Activated T-cell treated with anti-CD3 and anti-CD28 coated beads for 48 hours (primary cell): ENCODE measurements at places on chromosomes 4 and X.

DNA sequence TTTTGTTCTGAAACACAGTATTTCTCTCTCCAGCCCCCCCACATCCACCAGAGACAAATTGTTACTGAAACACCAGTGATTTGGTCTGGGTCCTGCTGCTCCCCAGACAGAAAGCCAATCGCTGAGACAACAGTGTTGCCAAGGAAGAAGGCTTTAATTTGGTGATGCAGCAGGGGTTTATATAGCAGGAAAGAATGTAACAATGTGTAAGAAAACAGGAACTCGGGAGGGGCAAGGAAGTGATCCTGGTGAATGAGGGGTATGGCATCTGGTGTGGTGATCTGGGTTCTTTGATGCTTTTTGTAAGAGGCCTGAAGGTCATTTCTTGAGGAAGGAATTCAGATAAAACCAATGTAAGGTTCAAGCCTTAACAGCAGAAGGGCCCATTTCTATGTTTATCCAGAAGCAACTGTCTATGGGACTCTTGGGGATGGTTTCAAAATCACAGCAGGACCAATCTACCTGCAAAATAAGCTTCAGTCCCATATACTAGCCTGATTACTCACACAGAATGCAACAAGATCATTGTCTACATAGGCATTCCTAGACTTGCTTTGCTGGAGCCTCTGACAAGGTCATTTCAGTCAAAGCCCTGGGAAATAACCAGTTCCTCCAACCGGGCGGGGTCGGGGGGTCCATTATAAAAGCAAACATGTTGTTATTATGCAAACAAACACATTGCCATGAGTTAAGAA, 445.2 kb upstream of the ZFP42 start:
- DNase-seq, result no peak

GRCh38 chrX:115399306-115399705, 109.8 kb downstream of the LUZP4 start:
- no peak for DNase-seq

GRCh38 chr4:127214931-127215330, 417.8 kb upstream of the INTU start:
- no peak for DNase-seq

DNA sequence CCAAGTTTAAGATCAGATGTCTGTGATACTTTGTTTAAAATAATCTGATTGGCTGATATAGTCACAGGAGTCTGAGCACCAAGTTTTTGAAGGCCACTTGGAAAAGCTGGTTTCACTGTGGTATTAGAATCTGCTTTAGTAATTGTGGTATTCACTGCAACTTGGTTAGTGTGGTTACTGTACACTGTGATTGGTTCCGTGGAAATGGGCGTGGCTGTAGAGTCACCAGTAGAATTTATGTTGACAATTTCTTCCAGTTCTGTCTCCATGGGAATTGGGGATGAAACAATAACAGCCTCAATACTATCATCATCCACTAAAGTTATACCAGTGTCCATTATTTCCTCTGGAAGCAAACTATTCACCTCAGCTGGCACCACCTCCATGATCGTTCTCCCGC, 26.2 kb downstream of the LIN54 start:
- no peak for DNase-seq

DNA sequence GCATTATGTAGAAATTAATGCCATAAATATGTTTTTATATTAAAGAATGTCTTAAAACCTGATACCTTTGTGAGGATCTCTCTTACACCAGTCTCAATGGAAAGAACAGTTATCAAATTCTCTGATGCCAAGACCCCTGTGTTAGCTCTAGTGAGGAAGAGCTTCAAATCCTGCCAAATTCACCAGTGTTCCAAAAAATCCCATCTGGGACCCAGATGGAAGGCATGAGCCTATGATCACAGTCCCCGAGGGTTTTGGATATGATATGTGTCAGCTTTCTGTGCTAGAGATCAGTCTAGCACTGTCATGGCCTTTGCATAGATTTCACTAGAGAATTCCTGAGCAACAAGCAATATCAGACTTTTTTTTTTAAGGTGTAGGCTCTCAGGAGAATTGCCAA, 412.1 kb downstream of the UBE2NL start:
- DNase-seq, result no peak

DNA sequence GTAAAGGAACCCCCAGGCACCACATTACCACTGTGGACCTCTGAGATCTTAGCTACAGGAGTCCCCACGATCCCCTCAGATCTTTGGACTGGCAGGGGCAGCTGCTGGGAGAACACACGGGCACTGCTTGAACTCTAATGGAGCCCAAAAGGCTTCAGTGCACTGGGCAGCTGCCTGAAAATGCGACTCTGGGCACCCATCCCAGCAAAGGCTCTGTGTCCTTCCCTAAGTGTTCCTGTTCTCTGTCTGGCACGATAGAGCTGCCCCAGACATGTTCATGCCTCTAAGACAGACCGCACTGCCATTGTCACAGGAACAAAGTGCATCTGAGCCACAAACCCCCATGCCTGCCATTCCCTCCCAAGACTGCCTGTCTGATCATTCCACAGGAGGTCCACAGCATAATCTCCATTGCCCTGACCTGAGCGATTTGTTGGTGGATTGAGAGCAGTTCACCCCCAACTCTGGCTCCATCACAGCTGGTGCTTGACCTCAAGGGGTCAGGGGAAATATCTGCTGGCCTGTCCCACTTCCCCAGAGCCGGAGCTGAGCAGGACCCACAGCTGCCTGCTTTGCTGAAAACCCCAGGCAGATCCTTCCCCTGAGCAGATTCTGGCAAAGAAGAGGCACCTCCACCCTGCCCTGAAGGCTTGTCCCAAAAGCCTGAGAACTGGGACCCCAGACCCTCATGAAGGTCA, 436.0 kb upstream of the INTU start:
- no peak for DNase-seq

GRCh38 chr4:26175006-26175786, 145.6 kb upstream of the RBPJ start:
- no peak for DNase-seq

DNA sequence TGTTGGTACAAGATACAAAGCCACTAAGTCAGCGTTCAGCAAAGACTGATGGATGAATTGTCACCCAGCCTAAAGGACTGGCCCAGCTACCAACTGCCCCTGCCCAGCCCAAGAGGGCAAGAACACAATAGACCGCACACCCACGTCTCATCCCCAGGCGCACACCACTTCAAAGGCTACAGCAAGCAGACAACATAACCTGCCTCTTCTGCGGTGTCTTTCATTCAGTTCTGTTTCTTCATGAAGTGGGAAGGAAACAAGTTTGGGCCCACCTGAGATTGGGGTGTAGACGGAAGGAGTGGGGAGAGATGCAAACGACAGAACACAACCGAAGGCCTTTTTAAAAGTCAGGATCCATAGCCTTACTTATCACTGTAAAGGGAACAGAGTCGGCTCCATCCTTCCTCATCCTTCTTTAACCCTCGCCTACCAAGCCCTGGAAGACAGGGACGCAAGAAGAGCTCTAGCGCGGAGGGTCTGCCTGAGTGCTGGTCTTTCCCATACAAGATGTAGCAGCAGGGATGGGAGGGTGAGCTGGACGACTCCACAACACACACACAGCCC, 691 bp downstream of the SCARB2 start:
- DNase-seq, result no peak

DNA sequence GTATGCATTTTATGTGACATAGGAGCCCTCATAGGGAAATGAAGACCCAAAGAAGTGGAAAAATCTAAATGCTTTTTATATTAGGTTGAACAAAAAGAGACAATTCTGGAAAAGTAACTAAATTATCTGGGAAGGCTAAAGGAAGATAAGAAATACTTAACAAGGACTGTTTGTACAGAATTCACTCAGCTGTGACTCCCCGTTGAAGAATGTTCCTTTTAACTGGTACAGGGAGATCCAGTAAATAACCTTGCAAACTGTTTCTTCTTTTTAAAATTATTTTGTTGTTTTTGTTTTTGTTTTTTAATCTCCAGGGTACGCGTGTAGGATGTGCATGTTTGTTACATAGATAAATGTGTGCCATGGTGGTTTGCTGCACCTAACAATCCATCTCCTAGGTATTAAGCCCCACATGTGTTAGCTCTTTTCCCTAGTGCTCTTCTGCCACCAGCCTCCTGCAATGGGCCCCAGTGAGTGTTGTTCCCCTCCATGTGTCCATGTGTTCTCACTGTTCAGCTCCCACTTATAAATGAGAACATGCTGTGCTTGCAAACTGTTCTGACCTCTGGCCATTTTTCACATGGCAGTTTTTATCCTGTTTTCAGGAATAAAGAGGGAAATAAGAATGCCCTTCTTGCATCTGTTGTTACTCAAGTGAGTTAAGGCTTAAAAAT, 81.7 kb downstream of the PWWP3B start:
- no peak for DNase-seq

- no peak for DNase-seq
Measured at GRCh38 chr4:25837107-25837506, 25.7 kb downstream of the SEL1L3 start.

DNA sequence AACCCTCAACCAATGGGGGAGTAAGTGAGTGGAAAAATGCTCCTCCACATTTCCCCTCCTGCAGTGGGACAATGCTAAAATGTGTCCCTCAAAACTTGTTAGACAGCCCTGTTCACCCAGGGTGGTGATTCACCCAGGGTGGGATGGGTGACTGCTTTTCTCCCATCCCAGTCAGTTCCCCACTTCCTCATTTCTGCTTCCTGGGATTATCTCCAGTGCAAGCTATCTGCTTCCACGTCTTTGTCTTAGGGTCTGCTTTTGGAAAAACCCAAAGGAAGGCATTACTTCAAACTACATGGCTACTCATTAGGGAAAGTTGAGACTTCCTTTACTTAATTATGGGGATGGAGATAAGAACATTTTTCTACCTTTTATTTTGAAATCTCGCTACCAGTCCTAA, 45.5 kb downstream of the ETNPPL start:
- no peak for DNase-seq

GRCh38 chrX:110796407-110796697, 735 bp upstream of the CHRDL1 start:
- DNase-seq, result no peak

DNA sequence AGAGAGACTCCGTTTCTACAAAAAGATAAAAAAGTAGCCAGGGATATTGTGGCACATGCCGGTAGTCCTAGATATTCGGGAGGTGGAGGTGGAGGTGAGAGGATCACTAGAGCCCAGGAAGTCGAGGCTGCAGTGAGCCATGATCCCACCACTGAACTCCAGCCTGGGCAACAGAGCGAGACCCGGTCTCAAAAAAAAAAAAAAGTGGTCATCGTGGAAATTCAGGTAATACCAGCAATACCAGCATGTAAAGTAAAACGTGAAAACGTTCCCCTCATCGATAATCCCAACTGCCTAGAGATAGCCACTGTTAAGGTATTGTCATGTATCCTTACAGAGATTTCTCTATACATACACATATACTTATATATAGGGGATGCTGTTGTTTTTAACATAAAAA, 1.5 kb downstream of the MAGT1 start:
- no peak for DNase-seq

- DNase-seq, result no peak
Measured at GRCh38 chrX:99184153-99184552, 1225.9 kb downstream of the PCDH19 start.

DNA sequence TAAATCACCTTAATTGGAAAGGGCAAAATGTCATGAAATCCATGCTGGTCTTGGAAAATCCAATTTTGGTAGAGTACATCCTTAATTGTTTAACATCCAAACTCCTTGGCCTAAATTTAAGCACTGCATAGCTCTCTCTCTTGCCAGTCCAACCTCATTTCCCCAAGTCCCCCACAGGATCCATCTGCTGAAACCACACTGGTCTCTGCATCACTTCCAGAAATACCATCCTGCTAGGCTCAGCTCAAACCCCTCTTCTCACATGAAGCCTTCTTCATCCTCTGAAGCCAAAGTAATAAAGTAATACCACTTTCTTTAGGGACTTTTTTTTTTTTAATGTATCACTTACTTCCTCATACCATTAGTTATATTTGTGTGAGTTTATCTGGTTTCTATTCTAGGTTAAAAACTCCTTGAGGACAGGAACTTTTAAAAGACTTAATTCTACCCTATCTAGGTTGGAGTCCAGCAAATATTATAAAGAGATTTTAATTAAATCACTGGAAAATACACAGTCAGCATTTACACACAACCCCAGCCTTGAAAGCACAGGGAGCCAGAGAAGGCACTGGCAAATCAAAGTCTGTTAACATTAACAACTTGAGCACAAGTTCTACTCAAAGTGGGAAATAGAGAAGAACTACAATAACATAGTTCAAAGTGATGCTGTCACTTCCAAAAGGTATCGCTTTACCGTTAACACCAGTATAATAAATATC, 16.7 kb upstream of the KLF3 start:
- DNase-seq, result no peak

- no peak for DNase-seq
Measured at GRCh38 chr4:2860391-2861348, 17.0 kb downstream of the ADD1 start.

DNA sequence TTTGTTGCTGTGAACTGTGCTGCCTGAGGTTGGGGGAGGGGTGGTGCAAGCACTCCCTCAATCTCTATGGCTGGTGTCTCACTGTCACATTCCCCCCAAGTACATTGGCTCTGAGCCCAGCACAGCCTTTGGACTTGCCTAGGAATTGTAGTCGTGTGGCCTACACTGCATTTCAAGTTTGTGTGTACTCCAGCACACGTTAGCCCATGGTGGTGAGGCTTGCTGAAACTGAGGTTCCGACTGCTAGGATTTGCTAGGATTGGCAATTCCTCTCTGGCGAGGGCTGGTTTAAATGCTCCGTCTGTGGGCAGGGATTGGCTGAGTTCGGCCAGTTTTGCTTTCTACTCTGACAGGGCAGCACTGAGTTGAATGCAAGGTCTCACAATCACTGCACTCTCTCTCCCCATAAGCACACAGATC, 121.7 kb upstream of the CXXC4 start:
- DNase-seq, result no peak

DNA sequence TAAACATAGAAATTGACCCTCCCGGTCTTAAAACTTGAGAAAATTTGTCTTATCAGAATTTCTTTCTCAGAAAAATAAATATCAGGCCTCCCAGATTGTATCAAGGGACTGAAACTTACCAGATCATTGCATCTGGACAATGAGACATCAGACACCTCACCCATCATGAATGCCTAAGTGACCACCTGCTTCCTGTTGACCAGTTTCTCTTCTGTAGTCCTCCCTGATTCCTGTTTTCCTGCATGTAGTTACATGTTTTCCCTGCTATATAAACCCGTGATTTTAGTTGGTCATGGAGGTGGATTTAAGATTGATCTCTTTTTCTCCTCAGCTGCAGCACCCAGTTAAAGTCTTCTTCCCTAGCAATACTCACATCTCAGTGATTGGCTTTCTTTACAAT, 548.1 kb downstream of the PPP4R3C start:
- DNase-seq, result no peak

DNA sequence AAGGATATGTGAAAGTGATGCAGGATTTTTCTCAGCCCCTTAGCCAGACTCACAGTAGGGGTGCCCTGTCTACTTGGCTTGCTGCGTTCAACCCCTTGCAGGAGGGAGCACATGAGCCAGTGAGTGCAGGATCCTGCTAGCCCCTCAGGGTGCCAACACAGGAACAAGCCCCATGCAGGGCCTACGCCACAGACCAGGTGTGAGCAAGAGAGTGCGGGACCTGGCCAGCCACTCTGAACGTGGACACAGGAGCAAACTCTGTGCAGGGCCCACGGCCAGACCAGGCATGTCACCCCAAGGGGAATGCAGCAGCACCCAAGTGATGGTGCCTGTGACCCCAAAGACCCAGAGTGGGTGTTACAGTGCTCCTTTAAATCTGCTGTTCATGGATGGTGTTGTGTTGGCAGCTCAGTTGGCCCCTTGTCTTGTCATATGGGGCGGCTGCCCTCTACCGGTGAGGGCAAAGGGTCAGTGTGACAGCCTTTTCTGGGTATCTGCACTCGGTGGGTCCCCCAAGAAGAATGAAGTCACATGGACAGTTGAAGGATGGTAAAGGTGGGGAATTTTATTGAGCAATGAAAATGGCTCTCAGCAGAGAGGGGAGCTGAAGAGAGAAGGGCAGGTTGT, 188.4 kb upstream of the MAOA start:
- DNase-seq, result no peak

- no peak for DNase-seq
Measured at GRCh38 chrX:114798907-114799306, 215.0 kb downstream of the HTR2C start.
